ENCODE measurements at places on chromosomes 7 and 10. TPM values are rescaled to one million over a fixed set of nuclear protein-coding genes. Genes with fewer than 3 reads are reported as not detected.
A peak's percentile ranks its signal among the peaks of the same experiment; 100 is the strongest.

DNA sequence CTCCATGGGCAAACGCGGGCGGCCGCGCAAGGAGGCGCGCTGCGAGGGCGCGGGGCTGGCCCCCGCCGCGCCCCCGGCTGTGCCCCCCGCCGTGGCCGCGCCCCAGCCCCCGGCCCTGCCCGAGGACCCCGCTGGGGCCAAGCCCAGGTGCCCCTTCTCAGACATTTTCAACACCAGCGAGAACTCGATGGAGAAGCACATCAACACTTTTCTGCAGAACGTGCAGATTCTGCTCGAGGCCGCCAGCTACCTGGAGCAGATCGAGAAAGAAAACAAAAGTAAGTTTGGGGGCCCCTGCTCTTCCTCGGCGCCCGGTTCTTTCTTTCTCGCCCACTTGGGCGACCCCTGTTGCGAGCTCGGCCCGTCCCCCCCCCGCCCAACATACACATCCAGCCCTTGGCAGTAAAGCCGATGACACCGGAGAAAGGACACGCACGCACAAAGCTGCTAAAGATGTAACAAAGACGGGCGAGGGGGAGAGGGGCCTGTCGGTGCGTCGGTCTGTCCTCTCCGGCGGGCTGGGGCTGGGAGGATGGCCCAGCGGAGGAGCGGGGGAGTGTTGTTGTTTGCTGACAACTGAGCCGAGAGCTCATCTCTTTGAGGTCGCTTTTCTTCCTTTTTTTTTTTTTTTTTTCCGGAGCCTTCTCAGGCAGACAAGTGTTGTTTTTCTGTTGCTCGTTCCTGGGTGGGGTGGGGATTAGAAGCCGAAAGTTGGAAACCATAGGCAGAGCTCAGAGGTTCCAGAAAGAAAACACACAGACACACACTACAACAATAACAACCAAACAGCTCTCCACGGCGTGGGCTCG, 604 bp downstream of the MXI1 start:
- no peak for DNase-seq

DNA sequence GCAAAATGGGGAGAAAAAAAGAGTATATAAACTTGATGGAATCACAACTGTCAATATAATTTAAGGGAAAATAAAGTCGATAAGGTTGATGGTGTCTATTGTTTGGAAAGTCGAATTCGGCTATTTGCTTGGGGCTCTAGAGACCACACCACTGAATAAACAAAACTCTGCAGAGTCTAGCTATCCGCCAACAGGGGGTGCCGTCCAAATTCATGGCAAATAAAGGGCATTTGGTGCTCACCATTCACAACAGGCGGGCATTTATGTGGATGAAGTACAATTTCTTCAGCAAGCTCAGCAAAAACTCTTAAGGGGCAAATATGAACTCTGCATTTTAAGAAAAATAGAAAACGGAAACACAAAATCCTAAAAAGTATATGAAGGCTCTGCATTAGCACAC, 23.3 kb downstream of the CD36 start:
- DNase-seq: no peak

GRCh38 chr10:46556515-46557318, at the start of gene GPRIN2:
TSS of gene GPRIN2 (minus strand) at chr10:46556658. CDS start at chr10:46550736, 5,922 bp downstream.
- DNase-seq: peak; percentile 23

- DNase-seq: no peak
Observed at GRCh38 chr10:72087969-72088888, at the start of gene SPOCK2. TSS of gene SPOCK2 (minus strand) at chr10:72088551. CDS start at chr10:72088328, 223 bp downstream.

DNA sequence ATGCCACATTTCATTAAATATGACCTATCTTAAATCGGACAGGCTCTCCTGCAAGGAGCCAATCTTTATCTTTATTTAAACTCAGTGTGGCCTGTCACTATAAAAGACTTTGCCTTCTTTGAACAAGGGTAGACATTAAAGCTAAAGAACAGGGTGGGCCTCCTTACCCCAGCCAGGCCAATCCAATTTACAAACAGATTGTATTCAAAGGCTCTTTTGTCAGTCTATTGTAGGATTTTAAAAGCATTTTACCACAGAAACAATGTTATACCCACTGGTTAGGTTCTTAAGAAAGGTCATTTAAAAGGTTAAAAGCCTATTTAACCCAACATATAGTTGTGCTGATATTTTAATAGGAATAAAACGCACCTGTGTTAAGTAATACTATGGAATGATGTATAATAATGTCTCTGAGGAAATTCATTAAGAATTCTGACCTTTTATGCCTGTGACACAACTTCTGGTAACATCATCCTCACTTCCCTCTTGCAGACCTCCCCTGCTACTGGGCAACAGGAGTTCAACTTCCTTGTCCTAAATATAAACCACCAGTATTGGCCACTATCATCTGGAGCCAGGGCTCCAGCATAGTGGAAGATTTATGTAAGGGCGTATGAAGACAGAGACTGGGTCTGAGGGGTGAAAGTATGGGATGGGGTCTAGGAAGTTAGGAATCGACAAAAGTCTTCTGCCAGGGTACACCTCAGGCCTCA, 32.5 kb downstream of the MTERF1 start:
- DNase-seq: no peak

- DNase-seq: peak; percentile 75
Observed at GRCh38 chr10:7400068-7400715, 10.6 kb downstream of the SFMBT2 start.

DNA sequence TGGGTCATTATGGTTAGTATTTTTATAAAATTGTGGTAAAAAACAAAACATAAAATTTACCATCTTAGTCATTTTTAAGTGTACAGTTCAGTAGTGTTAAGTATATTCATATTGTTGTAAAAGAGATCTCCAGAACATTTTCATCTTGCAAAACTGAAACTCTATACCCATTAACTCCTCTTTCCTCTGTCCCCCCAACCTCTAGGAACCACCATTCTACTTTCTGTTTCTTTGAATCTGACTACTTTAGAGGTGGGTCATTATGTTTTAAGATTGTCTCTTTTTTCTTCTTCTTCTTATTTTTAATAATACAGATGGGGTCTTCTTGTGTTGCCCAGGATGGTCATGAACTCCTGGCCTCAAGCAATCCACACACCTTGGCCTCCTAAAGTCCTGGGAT, 84.1 kb downstream of the DOCK4 start:
- DNase-seq: no peak

DNA sequence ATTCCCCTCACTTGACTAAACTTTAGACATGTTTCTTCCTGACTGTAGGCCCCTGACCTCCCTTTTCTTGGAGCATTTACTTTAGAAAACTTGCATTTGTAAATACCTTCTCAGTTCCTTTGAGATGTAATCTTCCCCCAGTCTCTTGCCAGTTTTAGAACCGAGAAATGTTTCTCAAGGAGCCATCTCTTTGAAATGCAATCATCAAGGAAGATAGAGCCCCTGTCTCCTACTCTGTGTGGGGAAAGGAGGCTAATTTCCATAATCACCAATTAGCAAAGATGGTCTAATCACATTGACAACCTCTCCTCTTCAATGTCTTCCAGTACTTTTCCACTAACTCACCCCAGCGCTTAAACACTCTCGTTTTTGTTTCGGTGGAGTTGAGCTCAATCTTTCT, 70.0 kb upstream of the SMIM30 start:
- DNase-seq: no peak

DNA sequence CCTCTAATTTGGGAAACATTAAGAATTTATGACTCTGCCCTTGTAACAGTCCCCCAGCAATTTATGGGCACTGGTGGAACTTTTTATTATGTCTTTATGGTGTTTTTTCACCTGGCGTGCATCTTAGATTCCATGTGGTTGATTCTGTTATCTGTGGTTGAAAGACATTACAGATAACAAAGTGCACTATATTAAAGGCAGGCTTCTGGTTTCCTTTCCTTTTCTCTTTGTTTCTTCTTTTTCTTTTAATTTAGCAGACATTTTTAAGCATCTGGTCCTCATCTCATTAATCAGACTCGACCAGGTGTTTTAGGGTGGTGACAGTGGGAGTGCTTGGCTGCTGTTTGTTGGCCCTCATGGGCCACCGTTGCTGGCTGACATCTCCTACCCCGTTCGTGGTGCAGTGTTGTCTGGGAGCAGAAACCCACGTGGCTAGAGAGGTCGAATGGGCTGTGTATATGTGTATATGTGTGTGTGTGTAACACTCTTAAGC, 77.4 kb downstream of the LRMDA start:
- no peak for DNase-seq

DNA sequence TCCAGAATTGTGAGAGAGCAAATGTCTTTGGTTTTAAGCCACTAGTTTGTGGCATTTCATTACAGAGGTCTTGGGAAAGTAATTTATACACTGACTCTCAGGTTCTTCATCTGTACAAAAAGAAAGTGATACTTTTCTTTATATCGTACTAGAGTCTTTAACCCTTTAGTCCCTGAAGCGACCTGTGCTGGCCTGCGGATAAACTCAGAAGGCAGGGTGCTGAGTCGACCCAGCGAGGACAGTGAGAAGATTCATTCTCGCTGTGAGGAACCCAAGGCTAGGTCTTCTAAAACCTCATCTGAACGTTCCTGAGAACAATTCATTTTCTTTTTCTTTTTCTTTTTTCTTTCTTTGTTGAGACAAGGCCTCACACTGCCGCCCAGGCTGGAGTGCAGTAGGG, 514.2 kb upstream of the MGMT start:
- DNase-seq: no peak

- DNase-seq: no peak
Observed at GRCh38 chr10:73964743-73965142, 33.2 kb upstream of the VCL start.

GRCh38 chr7:106598663-106599342, 62.2 kb downstream of the CCDC71L start:
- DNase-seq: peak; percentile 71

GRCh38 chr7:76512941-76513816, 2.8 kb downstream of the UPK3B start:
- no peak for DNase-seq

- DNase-seq: no peak
Observed at GRCh38 chr7:27303026-27303425, 60.4 kb downstream of the EVX1 start.

DNA sequence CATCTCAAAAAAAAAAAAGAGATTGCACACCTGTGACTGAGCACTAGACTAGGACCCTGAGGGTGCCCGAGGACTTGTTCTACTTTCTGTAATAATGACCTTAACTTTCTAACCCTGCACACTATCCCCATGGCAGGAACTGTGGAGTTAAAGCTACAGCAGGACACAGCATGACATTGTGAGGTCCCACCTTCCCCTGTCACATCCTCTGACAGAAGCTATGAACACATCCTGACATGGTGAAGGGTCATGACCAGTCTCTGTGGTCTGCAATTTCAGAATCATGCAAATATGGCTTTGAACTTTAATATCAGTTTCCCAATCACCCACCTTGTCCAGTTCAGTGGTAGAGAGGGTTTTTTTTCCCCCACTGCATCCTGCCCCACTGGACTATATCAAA, 18.5 kb upstream of the SAR1A start:
- no peak for DNase-seq

DNA sequence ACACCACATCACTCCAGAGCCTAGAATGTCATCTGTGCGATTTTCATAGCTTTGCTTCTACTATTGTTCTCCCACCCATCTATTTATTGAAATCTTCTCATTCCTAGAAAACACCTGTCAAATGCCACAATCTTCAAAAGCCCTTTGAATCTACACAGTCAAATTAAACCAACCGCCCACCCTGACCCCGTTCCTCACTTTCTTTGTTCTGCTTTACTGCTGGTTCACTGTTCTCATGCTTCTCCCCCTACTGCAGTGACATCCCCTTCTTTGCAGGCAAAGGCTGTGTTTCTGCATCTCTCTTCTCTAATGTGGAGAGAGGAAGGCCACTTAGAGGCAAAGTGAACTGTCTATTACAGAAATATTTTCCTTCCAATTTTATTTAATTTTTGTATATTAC, 152.4 kb upstream of the NEBL start:
- no peak for DNase-seq

DNA sequence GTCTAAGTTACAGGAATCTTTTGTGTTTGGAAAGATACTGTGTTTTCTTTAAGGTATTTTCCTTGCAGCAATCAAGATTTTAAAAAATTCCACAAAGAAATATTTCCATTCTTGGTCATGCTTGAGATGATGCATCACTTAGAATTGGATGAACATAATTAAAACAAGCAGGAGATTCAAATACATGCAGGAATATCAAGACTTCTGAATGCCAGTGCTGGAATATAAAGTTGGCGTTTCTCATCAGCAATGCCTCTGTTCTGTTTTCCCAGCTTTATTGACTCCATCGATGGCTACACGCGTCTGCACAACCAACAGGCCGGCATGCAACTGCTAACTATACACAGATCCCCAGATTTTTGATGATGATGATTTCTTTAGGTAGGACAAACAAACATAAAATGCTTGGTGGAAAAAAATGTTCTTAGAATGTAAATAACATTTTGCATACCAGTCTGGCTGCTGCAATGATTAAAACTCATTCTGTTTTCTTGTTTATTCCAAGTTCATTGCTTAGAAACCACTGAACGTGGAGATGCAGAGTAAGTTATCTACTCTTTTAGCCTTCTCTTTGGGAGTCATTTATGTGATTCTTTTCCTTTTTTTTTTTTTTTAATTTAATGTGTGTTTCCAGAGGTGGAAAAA, 91.3 kb upstream of the FAM171A1 start:
- DNase-seq: no peak

GRCh38 chr10:65945061-65945460, 980.8 kb upstream of the LRRTM3 start:
- DNase-seq: no peak

GRCh38 chr10:129219364-129219763, 247.7 kb upstream of the MGMT start:
- DNase-seq: no peak

GRCh38 chr7:101688183-101688831, 59.2 kb upstream of the MYL10 start:
- peak; percentile 77 for DNase-seq

DNA sequence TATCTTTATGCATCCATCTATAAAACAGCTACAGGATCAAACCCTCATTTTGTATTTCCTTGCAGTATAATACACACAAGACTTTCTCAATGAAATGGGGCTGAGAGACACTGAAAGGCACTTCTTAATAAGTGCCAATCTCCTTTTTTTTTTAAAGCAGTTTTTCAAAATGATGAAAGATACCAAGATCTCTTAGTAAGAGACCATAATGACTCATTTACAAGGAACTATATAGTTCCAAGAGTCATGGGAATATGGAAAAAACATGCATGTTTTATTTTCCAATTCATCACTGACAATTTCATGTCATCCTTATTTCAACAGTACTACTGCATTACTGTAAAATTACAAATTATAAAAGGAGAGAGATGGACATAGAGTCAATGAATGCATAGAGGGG, 973.7 kb downstream of the GATA3 start:
- no peak for DNase-seq

DNA sequence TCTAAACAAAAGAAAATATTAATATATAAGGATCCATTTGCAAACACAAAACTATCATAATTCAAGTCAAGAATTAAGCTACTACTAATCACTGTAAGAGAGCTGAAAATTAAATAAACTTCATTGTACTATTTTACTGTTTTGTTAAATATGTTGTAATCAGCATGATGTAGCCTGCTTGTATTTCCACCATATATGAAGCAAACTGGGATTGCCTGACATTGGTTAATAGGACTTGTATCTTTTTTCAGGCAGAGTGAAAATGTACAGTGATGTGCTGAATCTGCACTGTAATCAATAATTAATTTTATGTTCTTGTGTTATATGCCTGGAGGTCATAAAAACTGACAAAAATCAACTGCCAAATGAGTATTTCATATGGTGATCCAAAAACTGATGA, 25.4 kb downstream of the TRDMT1 start:
- DNase-seq: no peak

Gene ALOX5
- total RNA-seq: 12.1 TPM

Gene PGAM2
- 1,183 TPM for total RNA-seq

Gene OLAH
- not detected for total RNA-seq

Gene HTR5A
- total RNA-seq: not detected

Gene TRIM73
- total RNA-seq: 1.1 TPM

Gene DKK1
- 0.91 TPM for total RNA-seq

Gene BEND7
- total RNA-seq: 30.5 TPM

Gene SPDYE16
- total RNA-seq: 0.29 TPM

Gene CRTAC1
- total RNA-seq: 0.93 TPM

Gene ZNF37A
- 7.8 TPM for total RNA-seq
